Stimulated activated CD8-positive, alpha-beta memory T cell treated with anti-CD3 and anti-CD28 coated beads, Interleukin-2, amount 100 ng/mL, for 48 hours (primary cell): ENCODE measurements at places on chromosomes 3 and 15.

DNA sequence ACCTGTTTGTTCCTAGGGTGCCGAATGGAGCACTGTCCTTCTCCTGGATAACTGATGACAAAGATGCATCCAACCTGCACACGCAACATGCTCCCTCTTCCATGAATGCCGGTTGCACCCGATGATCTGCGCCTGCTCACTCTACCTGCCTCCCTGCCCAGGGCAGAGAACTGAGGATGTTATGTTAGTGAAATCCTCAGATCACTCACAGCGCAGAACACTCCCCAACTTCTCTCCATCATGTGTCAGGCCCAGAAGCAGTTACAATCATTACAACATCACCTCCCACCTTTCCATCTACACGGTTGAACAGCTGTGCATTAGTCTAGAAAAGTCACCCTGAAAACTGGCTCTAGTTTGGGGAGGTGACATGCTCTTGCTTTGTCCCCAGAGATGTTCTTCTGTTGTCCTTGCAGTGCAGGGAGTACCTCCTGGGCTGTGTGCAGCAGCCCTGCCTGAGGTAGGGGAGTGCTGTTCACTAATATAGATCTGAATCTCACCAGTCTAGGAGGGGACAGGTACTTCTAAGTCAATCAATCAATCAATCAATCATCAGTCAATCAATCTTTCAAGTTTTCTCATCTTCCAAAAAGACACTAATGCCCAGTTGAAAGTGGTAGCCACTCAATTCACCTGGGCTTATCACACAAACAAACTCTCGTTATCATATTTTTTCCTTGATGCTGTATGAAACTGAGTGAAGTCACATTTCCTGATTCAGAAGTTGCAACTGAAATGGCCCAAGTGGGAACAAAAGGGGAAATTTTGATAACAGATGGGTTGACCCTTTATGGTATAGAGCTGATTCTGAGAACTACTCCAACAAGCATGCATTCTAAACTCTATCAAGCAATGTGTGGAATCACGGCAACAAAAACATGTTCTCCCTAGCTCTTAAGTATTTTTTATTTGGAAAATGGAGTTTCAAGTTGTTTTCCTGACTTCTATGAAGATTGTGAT is 15.4 kb upstream of the ISLR start:
- no peak for DNase-seq

DNA sequence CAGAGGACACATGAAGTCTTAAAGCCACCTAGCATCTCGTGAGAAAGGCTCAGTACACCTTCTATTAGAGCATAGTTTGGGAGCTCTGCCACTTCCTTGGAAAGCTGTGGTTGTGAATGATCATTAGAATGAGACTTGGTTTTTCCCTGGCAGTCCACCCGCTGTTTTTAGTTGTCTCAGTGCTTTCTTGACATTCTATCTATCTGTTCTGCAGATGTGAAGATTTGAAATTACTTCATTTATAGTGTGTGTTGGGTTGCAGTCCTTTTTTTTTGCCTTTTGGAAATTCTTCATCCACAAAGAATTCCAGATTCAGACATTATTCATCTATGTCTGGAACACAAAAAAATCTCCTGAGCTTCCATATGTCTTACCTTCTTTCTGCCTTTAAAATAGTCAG is 23.7 kb downstream of the PPP2R3A start:
- DNase-seq, result no peak

- no peak for DNase-seq
Measured at GRCh38 chr3:191238321-191238817, 39.3 kb downstream of the OSTN start.

DNA sequence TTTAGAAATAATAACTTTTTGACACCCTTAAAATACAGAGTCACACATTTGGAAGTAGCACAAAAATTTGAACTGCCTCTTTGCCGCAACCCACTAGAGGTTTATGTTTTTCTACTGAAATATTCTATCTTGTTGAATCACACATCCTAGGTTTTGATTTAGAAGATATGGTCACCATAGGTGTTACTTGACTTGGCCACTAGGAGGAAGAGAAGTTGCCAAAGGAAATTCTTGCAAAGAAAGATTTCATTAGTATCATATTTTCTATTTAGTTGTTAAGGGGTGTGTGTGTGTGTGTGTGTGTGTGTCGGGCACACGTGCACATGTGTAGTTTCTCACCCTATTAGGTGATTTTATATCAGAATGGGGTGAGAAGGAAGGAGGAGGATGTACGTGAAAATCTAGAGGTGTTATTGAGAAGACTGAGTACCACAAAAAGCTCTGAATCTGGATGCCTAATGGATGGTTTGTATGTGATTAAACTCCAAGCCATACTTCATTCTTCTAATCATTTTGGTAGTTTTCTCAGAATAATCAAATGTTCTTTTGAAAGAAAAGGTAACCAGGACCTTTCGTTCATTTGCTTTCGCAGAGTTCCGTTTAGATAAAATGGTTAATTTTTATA is 31.5 kb downstream of the ZFAND6 start:
- DNase-seq, result no peak

DNA sequence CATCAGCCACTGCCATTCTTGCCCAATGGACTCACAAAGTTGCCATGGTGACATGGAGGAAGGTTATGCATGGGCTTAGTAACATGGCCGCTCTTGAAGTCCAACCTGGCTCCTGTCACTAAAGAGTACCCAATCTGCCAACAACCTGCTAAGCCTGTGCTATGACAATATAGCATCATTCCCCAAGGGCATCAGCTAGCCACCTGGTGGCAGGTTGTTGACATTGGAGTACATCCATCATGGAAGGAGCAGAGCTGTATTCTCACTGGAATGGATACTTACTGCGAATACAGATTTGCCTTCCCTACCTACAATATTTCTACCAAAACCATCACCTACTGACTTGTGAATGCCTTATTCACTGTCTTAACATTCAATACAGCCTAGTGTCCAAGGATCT is 138.9 kb upstream of the RORA start:
- DNase-seq, result no peak
